ENCODE measurements at places on chromosomes 3 and 15.

DNA sequence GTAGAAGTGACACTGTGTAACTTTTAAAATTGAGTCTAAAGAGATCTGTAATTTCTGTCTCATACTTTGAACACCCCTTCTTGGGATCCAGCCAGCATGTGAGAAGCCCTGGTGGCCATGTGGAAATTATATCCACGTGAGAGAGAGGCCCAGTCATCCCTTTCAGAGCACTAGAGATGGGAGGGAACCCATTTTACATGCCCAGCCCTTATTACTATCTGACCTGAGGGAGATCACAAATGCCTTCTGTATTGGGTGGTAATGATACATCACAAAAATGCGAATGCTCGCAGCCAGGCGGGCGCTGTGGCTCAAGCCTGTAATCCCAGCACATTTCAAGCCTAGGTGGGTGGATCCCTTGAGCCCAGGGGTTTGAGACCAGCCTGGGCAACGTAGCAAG is 27.3 kb upstream of the TRAK1 start:
- DNase-seq = peak; percentile 42

GRCh38 chr3:173275740-173276139 is 121.8 kb upstream of the NLGN1 start:
- DNase-seq = no peak

DNA sequence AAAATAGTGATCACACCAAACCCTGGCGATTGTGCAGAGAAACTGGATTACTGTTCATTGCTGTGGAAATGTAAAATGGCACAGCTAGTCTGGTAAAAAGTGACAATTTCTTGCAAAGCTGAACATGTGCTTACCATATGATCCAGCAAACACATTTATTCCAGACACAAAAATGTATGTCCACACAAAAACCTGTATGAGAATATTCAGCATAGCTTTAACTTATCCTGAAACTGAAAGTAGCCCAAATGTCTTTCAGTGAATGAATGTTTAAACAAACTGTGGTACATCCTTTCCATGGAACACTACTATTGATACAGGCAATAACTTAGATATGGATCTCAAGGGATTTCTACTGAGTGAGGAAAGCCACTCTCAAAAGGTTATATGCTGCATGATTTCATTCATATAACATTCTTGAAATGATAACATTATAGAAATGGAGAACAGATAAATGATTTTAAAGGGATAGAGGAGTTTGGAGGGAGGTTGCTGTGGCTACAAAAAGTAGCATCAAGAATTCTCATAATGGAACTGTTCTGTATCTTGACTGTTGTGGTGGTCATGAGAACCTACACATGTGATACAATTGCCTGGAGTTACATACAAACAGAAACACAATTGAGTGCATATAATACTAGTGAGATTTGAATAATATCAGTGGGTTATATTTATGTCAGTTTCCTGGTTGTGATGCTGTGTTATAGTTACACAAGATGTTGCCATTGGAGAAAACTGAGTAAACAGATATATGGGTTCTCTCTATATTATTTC is 70.7 kb upstream of the DPH6 start:
- no peak for DNase-seq

GRCh38 chr3:34213478-34213877 is 415.0 kb downstream of the PDCD6IP start:
- DNase-seq = no peak

DNA sequence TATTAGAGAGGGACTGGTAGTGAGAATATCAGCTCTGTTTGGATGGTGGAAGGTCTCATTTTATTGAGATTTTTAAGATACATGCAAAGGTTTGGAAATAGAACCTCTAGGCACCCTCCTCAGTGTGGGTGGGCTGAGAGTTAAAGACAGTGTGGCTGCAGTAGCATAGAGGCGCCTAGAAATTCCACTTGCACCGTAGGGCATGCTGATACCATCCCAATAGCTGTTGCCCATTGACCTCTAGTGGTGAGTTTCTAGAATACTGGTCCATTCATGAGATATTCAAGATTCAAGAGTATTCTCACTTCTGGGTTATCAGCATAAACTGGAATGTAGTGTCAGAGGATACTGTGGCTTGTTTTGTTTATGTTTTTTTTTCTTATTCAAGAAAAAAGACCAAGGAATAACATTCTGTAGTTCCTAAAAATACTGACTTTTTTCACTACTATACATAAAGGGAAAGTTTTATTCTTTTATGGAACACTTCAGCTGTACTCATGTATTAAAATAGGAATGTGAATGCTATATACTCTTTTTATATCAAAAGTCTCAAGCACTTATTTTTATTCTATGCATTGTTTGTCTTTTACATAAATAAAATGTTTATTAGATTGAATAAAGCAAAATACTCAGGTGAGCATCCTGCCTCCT is 87.2 kb downstream of the TGFBR2 start:
- DNase-seq = no peak

GRCh38 chr15:77611767-77612166 is 20.9 kb downstream of the LINGO1 start:
- no peak for DNase-seq

- no peak for DNase-seq
Observed at GRCh38 chr3:172885704-172886103, 135.2 kb downstream of the ECT2 start.

DNA sequence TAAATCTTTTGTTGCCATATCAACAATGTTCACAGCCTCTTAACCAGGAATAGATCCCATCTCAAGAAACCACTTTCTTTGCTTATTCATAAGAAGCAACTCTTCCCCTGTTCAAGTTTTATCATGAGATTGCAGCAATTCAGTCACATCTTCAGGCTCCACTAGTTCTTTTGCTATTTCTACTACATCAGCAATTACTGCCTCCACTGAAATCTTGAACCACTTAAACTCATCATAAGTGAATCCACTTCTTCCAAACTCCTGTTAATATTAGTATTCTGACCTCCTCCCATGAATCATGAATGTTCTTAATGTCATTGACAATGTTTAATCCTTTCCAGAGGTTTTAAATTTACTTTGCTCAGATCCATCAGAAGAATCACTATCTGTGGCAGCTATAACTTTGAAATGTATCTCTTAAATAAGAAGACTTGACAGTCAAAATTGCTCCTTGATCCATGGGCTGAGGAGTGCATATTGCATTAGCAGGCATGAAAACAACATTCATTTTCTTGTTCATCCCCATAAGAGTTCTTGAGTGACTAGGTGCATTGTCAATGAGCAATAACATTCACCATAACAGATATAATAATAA is 205.9 kb downstream of the DTWD1 start:
- no peak for DNase-seq

GRCh38 chr3:189664311-189664710 is 33.1 kb downstream of the TP63 start:
- DNase-seq = peak; percentile 5

DNA sequence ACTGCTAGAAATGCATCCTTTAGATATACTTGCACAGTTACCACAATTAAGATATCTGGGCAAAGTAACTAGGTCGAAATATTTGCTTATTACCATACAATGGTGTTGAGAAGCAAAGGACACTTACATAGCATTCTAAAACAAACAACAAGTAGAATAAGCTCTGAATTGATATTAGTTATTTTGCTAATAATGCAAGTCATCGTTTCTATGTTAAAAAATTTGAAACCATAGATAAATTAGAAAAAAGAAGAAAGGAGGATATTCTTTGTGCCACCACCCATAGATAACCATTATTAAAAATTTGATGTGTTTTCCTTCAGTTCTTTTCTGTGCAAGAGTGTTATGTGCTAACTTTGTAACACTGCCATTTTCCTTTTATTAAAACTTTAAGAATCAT is 435.3 kb downstream of the RBMS3 start:
- DNase-seq = no peak

GRCh38 chr3:186044968-186045367 is 63.9 kb downstream of the ETV5 start:
- no peak for DNase-seq

GRCh38 chr3:52528586-52529375 is 4.9 kb downstream of the NT5DC2 start:
- DNase-seq = no peak

- DNase-seq = peak; percentile 29
Observed at GRCh38 chr3:140863580-140864009, 78.0 kb upstream of the SLC25A36 start.

DNA sequence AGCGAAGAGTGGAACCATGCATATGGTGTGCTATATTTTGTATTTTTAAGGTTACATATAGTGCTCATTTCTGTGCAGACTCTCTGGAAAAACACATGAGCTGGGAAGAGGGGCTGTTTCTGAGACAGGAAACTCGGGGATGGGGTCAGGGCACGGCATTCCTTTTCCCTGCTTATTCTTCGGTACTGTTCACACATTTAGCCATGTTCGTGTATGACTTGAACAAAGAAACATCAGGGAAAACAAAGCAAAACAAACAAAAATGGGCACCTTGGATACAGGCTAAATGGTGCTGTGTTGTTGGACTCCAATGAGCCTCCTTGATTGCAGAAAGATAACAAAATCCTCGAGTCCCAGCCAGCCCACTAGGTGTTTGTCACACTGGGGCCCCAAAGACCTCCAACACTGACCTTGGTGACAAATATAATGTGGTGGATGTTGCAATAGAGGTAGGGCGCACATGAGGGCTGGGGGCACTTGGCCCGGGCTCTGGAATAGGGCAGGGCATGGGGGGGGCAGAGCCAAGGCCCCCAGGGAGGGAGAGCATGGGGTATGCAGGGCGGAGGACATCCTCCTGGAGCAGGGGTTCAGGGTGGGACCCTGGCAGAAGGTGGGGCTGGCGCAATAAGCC is 19.3 kb downstream of the DNASE1L3 start:
- no peak for DNase-seq

DNA sequence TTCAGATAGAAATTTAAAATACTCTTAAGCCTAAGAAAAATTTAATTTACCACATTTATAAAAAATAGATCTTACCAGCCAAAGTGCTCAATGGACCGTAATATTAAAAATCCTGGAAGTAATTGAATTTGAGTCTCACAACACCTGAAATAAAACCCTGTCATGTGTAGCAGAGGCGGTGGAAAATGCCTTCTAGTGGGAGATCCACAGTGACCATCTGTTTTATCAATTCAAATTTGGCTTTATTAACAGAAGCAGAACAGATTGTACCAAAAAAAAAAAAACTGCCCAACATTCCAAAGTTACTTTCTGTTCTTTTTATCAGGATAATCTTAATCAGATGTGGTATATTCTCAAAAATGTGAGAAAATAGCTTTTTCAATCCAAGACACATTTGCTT is 71.7 kb downstream of the DMXL2 start:
- DNase-seq = no peak

GRCh38 chr3:187327845-187328244 is 36.3 kb upstream of the MASP1 start:
- DNase-seq = no peak

DNA sequence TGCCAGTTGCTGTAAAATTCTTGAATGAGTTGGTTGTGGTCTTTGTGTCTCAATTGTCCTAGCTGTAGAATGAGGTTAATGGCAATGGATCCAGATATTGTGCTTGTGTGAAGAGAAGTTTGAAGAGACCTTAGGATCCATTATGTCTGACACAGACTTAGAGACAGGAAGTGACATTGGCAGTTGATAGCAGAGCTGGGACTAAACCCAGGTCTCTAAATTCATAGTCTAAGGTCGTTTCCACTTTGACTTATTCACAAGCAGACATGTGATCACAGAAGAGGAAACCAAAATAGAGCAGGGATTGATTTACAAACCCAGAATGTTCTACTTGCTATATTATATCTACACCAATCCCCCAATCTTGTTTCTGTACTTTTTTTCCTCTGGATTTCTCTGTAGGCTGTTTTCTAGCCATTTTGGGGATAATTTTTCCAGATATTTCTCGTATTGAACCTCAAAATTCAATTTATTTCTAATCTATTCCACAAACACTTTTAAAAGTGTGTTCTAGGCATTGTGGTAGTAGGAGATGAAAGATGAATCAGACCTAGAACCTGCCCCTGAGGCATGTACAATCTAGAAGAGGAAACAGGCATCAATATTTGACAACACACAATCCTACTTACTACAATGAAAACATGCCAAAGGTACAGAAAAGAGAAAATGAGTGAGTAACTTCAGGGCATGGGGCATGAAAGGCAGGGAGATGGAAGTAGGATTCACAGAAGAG is 123.3 kb downstream of the NFKBIZ start:
- no peak for DNase-seq

GRCh38 chr3:184816614-184817013 is 4.6 kb downstream of the VPS8 start:
- no peak for DNase-seq

DNA sequence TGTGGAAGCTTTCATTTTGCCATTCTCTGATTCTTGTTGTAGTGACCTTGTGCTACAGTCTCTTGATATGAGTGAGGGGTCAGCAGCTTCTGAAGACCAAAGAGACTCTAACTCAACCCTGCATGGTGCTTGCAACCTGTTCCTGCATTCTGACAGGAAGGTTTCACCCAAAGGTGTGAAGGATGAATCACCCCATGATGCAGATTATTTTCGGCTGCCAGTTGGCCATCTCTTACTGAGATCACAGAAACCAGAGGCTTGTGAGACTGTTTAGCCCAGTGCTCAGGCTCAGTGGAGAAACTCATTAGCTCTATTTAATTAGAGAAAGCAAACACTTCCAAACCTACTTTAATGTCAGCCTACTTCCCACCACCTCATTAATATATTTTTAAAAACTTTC is 29.2 kb upstream of the TPRG1 start:
- no peak for DNase-seq

DNA sequence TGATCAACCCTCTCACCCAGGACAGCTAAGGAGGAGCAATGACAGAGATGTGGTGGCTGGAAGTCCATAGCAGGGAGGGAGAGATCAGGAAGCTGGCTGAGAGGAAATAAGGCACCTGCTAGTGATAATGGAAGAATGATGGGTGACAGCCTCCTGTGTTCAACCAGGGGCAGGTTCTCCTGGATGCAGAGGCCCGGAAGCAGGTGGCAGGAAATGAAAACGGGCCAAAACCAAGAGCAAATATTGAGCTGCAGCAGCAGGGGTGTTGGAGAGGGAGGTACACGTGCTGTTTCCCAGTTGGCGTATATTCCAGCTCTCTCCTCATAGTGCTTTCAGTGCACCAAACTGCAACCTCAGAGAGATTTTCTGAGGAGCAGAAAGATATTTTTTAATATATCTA is 213.4 kb upstream of the TBL1XR1 start:
- no peak for DNase-seq

GRCh38 chr15:80695911-80696661 is 976 bp downstream of the ABHD17C start:
- DNase-seq = no peak

DNA sequence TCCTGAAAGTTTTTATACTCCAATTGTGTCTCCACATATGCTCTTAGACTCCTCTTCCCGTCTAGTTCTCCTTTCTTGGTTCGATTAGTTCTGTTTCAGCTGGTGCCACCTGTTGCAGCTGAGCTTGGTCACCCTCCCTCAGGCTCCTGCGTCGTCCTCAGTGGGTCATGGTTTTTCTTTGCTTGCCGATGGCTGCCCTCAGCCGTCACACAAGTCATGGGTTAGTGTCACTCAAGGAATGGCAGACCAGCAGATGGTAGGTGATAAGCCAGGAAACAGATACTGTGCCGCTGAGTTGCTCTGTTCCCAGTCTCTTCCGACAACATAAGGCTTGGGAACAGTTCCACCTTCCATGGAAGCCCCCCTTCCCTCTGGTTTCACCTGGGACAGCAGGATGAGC is 109.9 kb downstream of the IGF1R start:
- DNase-seq = no peak

Measured in GOT3 (cell line).